ENCODE measurements at places on chromosomes 3 and 15.

- DNase-seq: no peak
Measured at GRCh38 chr3:57046101-57046765, 14.2 kb upstream of the SPATA12 start.

GRCh38 chr15:93382200-93382820 lies 293.3 kb upstream of the RGMA start:
- DNase-seq: no peak

DNA sequence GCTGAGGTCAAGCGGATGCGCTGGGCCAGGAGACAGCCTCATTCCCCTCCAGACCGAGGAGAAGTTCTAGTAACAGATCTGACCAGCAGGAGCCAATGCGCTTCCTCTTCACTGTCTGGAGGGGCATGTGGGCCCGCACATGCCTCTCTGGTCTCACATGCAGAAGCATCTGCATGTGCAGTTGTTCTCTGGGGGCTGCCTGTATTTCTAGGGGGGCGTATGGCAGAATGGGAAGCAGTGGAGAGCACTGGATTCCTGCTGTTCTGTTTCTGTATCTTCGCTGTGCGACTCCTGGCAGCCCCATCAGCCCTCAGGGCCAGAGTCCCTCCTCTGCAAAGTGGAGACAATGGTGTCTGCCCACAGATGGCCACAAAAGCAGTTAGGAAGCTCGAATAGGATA lies 170.4 kb upstream of the IQSEC1 start:
- no peak for DNase-seq

DNA sequence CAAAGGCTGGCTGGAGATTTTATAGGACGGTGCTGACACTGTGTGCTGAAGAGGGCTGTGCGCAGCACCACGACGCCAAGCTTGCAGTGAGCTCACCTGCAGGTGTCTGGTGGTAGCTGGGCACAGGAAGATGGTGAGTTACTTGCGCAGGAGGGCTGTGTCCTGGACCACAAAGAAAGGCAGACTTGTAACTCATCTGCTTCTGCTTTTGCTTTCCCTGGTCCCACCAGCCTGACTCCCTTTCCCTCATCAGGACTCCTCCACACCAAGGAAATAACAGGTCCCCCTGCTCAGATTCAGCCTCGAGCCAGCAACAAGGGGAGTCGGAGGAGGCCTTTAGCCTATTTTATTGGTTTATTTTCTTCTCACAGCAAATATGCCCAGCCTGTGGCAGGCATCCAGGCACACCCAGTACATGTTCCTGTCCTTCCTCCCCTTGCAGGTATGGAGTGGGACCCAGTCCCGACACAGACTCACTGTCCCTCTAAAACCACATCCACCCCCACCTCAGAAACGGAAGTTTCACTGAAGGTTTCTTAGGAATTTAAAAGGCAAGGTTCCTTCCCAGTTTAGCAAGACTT lies 35.6 kb upstream of the FLNB start:
- no peak for DNase-seq

GRCh38 chr3:188486126-188486525 lies 332.2 kb downstream of the LPP start:
- no peak for DNase-seq

DNA sequence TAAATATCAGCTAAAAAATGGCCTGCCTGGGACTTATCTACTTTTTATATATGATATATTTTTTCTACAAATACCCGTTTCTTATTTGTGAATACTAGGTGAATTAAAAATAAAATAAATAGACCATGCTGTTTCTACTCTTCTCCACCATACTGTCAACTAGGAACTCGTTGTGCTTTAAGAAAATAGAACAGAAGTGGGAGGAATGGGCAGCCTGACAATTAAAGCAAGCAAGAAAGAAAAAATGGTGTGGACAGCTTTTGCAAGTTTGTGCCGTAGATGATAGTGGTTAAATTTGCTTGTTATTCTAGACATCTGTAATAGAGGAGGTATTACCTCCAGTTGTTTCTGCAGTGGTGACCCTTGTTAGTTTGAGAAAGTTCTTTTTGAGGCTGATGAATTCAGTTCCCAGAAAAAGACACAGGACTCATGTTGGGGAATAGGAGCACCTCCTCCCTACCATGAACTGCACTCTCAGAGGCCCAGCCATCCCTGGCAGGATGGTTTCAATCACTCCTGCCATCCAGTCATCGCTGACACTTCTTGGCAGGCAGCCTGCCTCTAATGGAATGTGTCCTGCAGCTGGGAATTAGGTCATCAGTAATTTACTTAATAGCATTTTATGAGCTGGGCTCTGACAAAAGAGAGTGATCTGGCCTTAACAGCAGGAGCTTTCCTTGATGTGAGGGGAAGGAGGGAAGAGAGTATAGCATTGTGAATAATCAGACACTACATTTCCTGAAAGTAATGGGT lies 105.0 kb upstream of the GAP43 start:
- no peak for DNase-seq

DNA sequence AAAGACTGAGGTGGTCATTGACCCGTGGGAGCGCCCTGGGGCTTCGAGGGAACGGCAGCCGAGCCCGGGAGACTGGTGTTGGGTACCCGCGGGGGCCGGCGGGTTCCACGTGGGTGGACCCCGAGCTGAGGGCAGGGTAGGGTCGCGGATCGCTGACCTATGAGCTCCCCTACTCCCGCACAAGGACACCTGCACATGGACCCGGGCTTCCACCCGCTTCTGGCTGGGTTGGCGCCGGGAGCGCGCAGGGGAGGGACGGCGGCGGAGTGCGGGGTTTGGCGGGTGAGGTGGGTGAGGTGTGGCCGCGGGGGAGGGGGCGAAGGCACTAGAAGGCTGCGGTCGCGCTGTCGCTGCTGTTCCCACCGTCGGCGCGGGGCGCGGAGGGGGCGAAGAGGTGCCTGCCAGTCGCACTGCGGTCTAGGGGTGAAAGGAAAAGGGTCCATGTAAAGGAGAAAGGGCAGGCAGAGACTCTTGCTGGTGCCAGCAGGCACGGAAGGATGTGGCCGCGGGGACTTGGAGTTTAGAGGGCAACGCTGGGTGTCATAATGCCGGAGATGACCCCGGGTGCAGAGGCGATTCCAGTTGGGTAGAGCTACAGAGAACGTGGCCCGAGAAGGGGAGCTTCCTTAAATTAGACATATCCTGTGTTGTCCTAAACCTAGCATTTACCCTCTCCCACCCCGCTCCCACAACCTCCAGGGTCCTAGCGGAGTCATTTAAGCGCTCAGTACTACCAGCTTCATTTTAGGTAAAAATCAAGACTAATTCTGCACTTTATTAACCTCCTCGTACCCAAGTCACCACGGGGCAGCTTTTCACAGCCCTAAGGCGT lies 245.9 kb upstream of the TOPAZ1 start:
- DNase-seq: no peak

Data from stimulated activated CD8-positive, alpha-beta memory T cell treated with anti-CD3 and anti-CD28 coated beads, Interleukin-7, amount 100 ng/mL, for 1 hour (primary cell).